ENCODE measurements at places on chromosomes 6 and 20. TPM values are rescaled to one million over a fixed set of nuclear protein-coding genes. Genes with fewer than 3 reads are reported as not detected.

Gene CLVS2
- total RNA-seq = under 0.01 TPM

Gene CDKAL1
- 23.1 TPM for total RNA-seq

Gene RPP40
- total RNA-seq = 8.9 TPM

Gene SLC17A9
- total RNA-seq = 4.8 TPM

Gene AFDN
- 27.0 TPM for total RNA-seq

Gene GPR6
- total RNA-seq = not detected

Gene C6orf15
- total RNA-seq = not detected

Gene MOG
- not detected for total RNA-seq

Gene PRDM1
- 2.8 TPM for total RNA-seq

Gene EBF4
- 0.15 TPM for total RNA-seq

Gene COL21A1
- 4.6 TPM for total RNA-seq

Gene TFAP2A
- under 0.01 TPM for total RNA-seq

Gene TAGAP
- total RNA-seq = not detected

Gene SPDEF
- total RNA-seq = not detected

All from smooth muscle cell of trachea (primary cell).